NCI-H1105 treated with DMSO at 0.1 percent for 48 hours (cell line): ENCODE measurements at places on chromosomes 7 and 10.
A peak's percentile ranks its signal among the peaks of the same experiment; 100 is the strongest.

GRCh38 chr7:57403601-57404342 is 46.2 kb upstream of the ZNF716 start:
- peak; percentile 68 for DNase-seq

- no peak for DNase-seq
Measured at GRCh38 chr7:5557920-5558401, 134.3 kb upstream of the TNRC18 start.

- DNase-seq: no peak
Measured at GRCh38 chr10:96270571-96270970, 798 bp downstream of the BLNK start.

DNA sequence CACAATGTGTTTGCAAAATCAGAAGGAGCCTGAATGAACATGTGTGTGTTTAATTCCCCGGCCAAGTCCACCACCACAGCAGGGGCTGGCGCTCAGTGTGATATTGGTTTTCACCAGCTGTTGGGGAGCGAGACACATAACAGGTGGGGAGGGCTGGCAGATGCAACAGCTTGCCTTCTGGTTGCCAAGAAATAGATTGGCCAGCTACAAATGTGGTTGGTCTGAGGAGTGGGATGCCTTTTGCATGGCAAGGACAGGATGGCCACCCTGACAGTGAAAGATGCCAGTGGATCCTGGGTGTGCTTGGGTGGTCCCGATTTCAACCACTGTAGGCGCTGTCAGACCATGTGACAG is 292.5 kb upstream of the FZD8 start:
- no peak for DNase-seq

DNA sequence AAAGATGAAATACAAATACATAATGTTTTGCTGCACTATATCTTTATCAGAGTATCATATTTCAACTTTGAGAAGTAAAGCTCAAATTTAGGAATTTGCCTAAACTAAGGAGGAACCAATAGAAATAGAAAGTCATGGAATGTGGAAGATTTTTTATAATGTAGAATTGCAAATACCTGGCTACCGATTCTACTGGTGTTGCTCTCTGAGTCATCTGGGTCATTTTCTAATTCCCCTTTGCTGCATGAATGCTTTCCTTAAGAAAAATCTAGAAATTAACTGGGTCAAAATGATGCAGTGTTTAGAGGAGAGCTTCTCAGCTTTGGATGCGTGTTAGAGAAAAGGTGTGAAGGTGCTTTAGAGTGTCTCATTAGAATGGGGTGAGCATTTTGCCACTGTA is 568.9 kb upstream of the ANKRD30A start:
- DNase-seq: no peak
